ENCODE measurements at places on chromosomes 5 and 9.

GRCh38 chr9:136578915-136579649 is 33.2 kb upstream of the NOTCH1 start:
- no peak for DNase-seq

GRCh38 chr9:130110166-130110565 is 56.5 kb downstream of the GPR107 start:
- DNase-seq: no peak

DNA sequence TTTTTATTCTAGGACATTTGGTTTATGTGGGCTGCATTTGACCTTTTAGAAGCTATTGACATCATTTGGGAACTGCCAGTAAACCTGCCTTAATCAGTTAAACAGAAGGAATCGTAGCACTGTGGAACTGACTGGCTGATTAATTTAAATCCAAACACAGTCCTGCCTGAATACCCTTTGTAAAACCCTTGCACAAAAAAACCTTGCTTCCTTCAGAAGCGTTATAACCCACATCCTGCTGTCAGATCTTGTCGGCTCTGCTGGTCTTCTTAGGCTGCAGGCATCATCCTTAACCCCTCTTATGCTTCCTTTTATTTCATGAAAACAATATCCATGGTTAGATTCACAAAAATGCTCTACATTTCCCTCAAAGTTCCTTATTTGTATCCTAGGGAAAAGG is 46.3 kb downstream of the PAM start:
- DNase-seq: no peak

- DNase-seq: no peak
Observed at GRCh38 chr9:7601739-7602138, 197.8 kb downstream of the DMAC1 start.

- no peak for DNase-seq
Observed at GRCh38 chr9:118209343-118209742, 505.1 kb downstream of the TLR4 start.

DNA sequence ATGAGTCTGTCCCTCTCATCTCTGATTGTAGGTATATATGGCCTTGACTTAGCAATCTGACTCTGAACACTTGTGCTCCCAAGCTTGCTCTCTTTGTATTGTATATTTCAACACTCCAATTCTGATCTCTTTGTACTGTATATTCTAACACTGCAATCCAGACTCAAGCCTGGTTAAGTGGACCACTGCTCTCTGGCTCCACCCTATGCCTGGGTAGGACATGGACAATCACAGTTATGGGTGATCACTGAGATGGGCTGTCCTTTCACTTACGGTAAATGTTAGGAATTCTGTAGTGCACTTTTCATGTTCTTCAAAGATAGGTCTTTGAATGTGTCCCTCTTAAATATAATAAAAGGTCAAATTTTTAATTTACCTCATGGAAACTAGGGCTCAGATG is 165.1 kb downstream of the TLR4 start:
- DNase-seq: no peak

DNA sequence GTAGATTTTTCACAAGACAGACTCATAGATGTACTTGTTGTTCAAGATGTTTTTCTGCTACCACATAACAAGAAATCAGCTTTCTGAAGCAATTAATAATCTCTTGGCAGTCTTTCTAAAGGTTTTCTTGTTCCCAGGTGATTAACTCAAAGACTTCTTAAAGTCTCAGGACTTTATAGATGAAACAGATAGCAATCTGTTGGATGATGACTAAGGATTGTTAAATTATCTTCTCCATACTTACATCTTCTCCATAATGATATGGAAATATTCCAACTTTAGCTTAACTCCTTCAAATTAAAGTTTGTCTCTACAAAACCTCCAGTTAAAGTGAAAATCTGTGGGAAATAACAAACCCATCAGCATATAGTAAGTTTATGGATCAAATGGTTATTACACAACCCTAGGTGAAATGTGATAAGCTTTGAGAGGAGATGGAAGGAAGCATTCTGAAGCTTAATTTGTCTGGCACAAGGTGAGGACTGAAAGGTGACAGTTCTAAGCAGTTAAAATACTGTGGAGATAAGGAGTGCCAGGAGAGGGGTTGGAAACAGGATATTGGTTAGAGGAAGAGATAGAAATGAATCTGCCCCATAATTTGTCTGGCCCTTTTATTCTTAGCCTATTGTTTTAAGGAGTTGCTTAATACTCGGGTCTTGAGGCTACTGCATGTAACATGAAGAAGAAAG is 326.7 kb downstream of the ADGRV1 start:
- DNase-seq: no peak

GRCh38 chr9:84945878-84946538 is 276.5 kb downstream of the NTRK2 start:
- DNase-seq: no peak

- no peak for DNase-seq
Observed at GRCh38 chr5:56264417-56265025, 31.4 kb upstream of the ANKRD55 start.

GRCh38 chr5:74507370-74508005 is 133.0 kb downstream of the ENC1 start:
- no peak for DNase-seq

DNA sequence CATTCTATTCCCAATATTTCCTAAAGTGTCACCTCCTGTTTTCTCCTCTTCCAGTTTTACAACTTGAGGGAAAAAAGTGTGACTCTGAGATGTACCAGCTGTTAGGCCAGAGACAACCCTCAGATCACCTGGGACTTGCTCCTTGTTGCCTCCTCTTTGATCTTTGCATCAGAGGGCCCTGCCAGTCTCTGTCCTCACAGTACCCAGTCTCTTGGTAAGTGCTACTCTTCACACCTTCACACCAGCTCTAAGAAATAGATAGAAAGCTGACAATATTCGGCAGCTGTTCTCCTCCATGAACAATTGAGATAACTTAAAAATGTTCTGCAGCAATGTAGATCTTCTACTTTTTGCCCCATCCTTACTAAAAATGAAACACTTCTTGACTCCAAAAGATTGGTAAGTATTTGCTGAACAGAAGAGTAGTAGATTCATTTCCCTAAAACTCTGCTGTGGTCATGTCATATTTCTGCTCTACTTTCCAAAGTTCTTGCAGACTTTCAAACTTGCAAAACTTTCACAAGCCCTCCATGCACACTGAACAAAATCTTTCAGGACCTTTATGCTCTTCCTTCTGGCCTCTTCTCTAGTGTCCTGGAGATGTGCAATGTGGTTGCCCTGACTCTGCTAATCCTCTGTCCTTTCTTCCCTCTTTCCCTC is 188.6 kb downstream of the SNX18 start:
- no peak for DNase-seq

DNA sequence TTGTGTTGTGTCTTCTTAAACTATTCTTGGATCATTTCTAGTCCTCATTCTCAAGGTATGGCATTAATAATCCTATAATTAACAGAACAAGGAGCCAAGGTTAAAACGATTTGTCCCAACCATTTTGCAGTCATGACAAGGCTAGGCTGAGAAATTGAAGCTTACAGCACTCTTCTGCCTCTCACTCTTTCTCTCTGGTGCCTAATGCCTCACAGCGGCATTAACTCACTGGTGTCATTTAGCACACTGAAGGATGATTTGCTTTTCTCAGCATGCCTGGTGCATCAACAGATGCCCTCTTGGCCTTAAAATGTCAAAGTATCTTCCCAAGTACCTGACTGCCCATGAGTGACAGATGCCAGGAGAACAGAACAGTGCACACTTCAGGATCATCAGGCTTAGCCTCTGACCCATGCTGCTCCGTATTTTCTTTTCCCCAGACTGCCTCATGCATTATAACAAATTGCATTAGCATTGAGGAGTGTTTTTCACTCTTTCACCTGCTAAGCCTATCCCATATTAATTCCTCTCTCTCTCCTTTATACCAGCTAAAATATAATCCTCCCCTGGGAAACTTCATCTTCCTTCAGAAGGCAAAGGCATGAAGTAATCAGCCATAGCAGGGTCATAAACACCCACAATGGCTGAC is 61.1 kb upstream of the SV2C start:
- DNase-seq: no peak

GRCh38 chr9:136856079-136856476 is 3.9 kb downstream of the MAMDC4 start:
- DNase-seq: no peak

- no peak for DNase-seq
Observed at GRCh38 chr5:55438998-55439397, 95.8 kb downstream of the PLPP1 start.

- DNase-seq: no peak
Observed at GRCh38 chr9:128614728-128615127, 41.9 kb downstream of the DYNC2I2 start.

DNA sequence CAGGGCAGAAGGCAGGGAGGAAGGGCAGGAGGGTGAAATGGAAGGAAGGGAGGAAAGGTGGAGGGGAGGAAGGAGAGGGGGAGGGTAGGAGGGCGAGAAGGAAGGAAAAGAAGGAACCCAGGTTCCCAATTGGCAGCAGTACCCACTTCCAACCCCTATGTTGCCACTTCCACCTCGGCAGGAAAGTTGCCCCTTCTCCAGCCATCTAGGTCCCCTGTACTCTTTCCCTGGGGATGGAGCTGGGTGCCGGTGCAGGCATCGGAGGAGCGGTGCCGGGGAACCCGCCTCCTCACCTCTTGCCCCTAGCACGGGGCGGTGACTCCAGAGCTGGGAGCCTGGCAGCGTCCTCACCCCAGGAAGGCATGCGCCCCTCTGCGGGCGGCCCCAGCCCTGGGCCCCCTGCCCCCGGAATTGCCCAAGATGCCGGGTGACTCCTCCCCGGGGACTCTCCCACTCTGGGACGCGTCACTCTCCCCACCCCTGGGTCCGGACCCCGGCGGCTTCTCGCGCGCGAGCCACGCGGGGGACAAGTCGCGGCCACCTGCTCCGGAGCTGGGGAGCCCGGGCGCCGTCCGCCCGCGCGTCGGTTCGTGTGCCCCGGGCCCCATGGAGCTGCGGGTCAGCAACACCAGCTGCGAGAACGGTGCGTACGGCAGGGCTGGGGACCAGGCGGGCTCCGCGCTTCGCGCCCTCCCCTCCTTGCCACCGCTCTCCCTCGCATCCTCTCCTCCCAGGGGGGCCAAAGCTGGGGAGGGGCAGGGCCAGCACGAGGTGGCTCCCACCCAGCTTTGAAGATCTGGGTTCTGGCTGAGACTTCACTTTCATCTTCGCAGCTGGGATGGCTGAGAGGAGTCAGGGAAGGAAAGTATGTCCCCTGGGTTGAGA is at the start of gene NIPAL4:
TSS of gene NIPAL4 (plus strand) at position 499 of the 885 bp plus-strand sequence. CDS start at position 607, 108 bp downstream.
- no peak for DNase-seq

DNA sequence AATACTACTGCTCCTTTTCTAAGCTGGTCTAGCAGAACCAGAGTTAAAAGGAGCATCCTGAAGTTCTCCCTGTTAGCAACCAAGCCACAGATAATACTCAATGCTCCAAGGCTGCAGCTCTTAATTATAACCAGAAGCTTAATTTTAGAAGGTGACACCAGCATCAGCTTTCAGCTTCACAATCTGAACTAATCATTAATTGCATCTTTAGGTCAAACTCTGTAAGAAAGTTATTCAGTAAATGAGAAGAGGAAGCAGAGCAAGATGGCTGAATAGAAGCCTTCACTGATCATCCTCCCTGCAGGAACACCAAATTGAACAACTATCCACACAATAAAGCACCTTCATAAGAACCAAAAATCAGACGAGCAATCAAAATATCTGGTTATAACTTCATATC is 38.5 kb downstream of the APBA1 start:
- DNase-seq: no peak

DNA sequence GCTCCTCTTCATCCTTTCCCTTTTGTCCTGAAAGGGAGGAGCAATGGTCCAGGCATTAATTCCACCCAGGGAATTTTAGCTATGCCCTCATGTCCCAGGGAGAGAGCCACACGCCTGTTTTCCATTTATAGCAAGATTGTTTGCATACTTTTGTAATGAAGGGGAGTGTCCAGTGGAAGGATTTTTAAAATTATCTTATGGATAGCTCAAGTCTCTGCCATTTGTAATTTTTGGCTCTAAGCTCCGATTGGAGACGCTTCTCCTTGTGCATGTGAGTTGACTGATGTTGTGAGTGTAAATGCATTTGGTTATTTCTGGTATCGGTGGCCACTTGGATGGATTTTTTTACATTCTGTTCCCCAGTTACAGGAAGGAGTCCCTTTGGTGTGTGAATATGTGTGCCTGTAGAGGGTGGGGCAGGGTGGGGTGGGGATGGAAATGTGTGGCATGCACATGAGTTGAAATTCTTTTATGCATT is 7.2 kb upstream of the RPL26L1 start:
- DNase-seq: no peak

GRCh38 chr5:164148292-164148691 is 642.9 kb downstream of the MAT2B start:
- no peak for DNase-seq

DNA sequence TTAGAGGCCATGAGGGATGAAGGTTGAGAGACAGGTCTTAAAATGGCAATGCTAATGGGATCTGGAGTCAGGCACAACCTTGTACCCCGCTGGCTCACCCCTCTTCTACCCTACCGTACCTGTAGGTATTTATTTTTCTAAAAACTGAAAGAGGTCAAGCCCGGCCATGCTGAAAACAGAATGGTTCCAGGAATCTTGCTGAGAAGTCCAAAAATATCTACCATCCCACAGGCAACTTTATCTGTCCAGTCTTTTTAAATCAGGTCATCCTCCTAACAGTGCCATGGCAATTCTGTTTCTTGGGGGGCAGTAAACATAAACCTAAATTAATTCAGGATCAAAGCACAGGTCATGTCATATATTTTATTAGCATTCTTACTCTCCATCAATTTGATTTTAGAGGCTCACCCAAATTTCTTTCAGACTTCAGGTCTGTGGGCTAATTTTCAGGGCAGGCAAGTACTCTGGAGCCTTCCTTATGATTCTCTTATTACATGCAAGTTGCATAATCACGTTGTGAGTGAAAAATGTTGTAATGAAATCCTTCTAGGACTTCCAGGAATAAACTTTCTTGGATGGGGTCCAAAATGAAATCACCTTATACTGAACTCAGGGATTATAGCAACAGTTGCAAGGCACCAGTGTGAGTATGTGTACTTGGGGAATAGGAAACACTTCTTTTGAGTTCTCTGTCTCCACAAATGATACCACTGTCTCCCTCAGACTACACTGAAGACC is 102.7 kb upstream of the NREP start:
- no peak for DNase-seq

DNA sequence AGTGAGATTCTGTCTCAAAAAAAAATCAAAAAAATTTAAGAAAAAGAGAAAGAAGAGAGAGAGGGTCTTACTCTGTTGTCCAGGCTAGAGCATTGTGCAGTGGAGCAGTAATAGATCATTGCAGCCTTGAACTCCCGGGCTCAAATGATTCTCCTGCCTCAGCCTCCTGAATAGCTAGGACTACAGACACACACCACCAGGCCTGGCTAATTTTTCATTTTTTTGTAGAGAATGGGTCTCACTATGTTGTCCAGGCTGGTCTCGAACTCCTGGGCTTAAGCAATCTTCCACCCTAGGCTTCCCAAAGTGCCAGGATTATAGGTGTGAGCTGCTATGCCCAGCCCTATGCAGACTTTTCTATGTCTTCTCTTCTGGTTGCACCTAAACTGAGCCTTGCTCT is 25.0 kb downstream of the RRAGA start:
- no peak for DNase-seq

- no peak for DNase-seq
Observed at GRCh38 chr5:121963392-121963791, 1.6 kb downstream of the SRFBP1 start.
